ENCODE measurements at places on chromosomes 2 and 18. TPM values are rescaled to one million over a fixed set of nuclear protein-coding genes. Genes with fewer than 3 reads are reported as not detected.

HOXD4 gene
- total RNA-seq = not detected

PRKAG3 gene
- total RNA-seq = not detected

CGREF1 gene
- total RNA-seq = 0.33 TPM

SERPINB5 gene
- 24.2 TPM for total RNA-seq
